ENCODE measurements at places on chromosomes 1 and 21.

DNA sequence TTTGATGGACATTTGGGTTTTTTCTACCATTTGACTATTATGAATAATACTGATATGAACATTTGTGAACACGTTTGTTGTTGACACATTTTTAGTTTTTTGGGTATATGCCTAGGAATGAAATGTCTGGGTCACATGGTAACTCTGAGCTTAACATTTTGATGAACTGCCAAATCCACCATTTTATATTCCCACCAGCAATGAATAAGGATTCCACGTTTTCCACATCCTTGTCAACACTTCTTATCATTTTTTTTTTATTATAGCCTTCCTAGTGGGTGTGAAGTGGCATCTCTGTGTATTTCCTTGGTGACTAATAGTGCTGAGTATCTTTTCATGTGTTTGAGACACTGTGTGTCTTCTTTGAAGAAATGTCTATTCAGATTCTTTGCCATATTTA is 67.6 kb downstream of the RASAL2 start:
- no peak for DNase-seq

GRCh38 chr1:63555480-63555879 is 32.2 kb downstream of the EFCAB7 start:
- no peak for DNase-seq

- no peak for DNase-seq
These were observed 549.7 kb downstream of the SMYD3 start for GRCh38 chr1:245957427-245957826.

- no peak for DNase-seq
These were observed 216.6 kb downstream of the ST6GALNAC3 start for GRCh38 chr1:76291191-76291590.

DNA sequence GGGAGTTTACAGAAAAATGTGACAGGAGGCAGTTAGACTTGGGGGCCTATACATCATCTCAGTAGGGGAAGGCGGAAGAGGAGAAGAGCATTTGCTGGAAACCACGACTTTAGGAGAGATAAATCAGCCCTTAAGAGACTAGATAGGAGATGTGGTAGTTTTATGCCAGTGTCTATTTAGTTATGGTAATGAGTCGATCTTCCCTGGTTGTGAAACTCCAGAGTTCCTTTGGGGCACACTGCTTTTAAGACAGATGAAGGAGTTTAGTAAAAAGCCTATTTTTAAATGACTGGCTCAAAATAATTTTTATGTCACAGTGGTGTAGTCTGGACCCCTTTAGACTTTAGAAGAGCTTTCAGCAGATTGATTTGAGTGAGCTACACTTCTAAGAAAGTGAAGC is 7.8 kb downstream of the PGM1 start:
- no peak for DNase-seq

DNA sequence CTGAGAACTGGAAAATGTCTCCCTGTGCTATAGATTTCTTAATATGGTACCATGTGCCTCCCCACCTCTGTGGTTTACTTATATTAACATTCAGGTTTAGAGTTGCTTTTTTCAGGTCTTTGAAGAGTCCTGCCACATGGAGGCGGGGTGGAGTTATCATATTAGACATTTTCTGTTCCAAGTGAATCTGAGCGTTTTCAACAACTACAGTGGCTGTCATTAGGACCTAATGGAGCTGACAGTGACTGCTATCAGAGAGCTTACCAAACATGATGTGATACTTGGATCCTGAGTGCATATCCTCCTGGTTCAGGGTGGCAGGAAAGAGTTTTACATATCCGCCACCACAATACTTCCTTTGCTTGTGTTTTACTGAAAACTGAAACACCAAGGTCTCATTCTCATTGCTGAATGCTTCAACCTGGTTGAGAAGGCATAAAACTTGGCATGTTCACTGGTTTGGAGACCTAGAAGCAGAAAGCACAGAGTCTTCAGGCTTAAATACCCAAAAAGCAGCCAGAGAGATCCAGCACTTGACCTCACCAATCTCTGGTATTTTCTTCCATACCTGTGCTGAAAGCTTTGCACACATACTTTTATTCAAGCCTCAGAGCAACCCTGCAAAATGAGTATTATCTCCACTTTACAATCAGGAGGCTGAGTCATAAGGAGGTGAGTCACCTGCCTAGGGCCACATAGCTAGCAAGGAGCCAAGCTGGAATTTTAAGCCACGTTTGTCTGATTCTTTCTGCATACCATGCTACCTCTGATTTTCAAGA is 47.4 kb upstream of the OSBPL9 start:
- DNase-seq, result peak; percentile 1

- DNase-seq, result no peak
These were observed 8.5 kb upstream of the CPT2 start for GRCh38 chr1:53188099-53188498.

- no peak for DNase-seq
These were observed 236.6 kb downstream of the GRIK3 start for GRCh38 chr1:36797761-36798160.

GRCh38 chr1:44733365-44733764 is 2.4 kb upstream of the RNU5D-1 start:
- no peak for DNase-seq

GRCh38 chr1:218156595-218156994 is 128.5 kb upstream of the RRP15 start:
- no peak for DNase-seq

DNA sequence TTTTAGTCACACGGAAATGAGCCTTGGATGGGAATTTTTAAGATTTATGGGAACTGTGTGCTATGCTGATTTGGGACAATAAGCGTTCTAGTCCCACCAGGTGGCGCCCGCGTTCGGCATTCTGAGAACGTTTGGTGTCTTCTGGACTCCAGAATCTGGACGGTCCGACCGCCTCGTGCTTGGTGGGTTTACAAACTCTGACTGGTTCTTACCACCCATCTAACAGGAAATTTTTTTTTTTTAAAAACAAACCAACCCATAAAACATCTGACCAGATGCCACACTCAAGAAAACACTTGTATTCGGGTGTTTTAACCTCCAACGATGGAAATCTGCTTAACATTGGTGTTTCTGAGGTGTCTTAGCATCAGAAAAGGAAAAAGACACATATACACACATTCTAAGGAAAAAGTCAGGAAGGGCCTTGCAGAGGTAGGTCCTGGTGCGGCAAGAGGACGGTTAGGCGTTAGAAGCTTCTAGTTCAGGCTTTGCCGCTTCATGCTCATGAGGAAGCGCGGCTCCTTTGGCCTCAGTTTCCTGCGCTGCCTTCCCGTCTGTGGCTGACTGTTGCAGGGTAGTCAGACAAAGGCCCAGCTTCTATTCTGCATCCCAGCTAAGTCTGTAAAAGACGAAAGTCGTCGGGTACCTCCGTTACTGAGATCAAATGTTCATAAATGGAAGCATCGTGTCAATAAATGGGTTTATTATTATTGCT is 814 bp upstream of the DYRK3 start:
- peak; percentile 28 for DNase-seq

GRCh38 chr1:154353460-154353904 is 28.2 kb downstream of the ATP8B2 start:
- no peak for DNase-seq

DNA sequence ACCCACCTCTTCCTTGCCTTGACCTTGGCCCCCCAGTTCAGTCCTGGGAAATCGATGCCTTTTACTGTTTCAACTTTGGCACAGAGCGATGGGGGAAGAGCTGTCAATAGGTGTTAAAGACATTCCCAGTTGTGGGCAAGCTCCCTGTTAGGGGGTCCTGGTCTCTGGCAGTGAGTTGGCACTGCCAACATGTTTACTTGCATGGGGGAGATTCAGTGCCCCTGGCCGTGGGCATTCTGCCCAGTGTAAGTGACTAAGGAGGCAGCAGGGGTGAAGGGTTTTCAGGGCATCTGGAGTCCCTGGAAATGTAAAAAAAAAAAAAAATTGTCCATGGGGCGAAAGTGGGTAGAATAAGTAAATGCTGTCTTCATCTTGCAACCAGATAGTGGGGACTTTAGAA is 407.0 kb downstream of the PTPRU start:
- no peak for DNase-seq

DNA sequence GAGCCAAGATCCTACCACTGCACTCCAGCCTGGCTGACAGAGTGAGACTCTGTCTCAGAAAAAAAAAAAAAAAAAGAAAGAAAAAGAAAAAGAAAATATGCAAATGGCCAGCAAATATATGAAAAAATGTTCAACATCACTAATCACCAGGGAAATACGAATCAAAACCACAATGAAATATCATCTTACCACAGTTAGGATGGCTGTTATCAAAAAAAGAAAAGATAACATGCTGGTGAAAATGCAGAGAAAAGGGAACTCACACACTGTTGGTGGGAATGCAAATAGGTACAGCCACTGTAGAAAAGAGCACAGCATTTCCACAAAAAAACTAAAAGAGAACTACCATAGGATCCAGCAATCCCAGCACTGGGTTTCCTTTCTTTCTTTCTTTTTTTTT is 477.5 kb downstream of the SMYD3 start:
- no peak for DNase-seq

- DNase-seq, result no peak
These were observed 88.6 kb upstream of the PKN2 start for GRCh38 chr1:88595355-88596002.

- DNase-seq, result no peak
These were observed 98.9 kb downstream of the DMRTB1 start for GRCh38 chr1:53557830-53558738.

GRCh38 chr1:14495381-14495780 is 103.1 kb upstream of the KAZN start:
- DNase-seq, result no peak

DNA sequence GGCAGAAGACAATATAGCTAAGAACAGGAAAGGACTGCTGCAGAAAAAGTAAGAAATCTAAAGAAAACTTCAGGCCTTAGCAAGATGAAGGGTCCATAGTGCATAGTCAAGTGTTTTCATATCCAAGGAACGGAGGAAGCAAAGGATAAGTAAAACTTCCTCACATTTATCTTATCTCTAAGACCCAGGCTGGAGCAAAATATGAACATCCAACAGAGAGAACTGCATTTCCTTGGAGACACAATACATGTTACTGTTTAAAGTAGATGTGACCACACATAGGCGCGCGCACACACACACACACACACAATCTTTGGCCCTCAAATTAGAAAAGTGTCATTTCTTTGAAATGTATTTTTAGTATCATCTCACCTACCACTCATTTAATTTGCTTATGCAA is 66.7 kb downstream of the TTLL7 start:
- DNase-seq, result no peak

- DNase-seq, result no peak
These were observed 59.5 kb upstream of the TLR5 start for GRCh38 chr1:223202376-223203033.

GRCh38 chr1:32749332-32749731 is 46.8 kb upstream of the SYNC start:
- DNase-seq, result no peak

DNA sequence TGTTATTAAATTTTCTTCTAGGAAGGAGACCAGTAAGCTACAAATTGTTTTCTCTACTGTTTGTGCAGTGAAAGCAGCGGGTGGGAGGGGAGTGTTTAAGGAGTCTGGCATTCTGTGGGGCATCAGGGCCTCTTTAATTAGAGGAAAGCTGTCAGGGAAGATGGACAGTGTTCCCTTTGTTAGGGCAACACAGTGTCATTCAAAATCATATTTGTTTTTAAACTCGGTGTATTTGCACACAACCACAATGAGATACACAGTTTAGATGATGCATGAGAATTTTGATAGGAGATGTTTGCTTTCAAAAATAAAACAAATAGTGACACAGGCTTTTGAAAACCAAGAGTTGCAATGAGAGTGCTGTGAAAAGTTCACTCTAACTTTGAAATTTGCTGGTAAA is 15.1 kb upstream of the ST6GALNAC3 start:
- DNase-seq, result no peak

- DNase-seq, result no peak
These were observed 1530.1 kb upstream of the TPTE start for GRCh38 chr21:8991088-8991907.

GRCh38 chr1:18726368-18726767 is 95.7 kb downstream of the PAX7 start:
- no peak for DNase-seq

- DNase-seq, result no peak
These were observed 105.7 kb downstream of the SYF2 start for GRCh38 chr1:25126562-25126961.

GRCh38 chr1:183227422-183228346 is 41.6 kb downstream of the LAMC2 start:
- no peak for DNase-seq

- no peak for DNase-seq
These were observed 4.0 kb upstream of the PROX1 start for GRCh38 chr1:213983493-213984386.

GRCh38 chr1:54701996-54702395 is 13.7 kb upstream of the TTC4 start:
- no peak for DNase-seq

GRCh38 chr21:38990424-38990794 is 184.7 kb downstream of the ETS2 start:
- no peak for DNase-seq

- DNase-seq, result no peak
These were observed 508 bp downstream of the RAVER2 start for GRCh38 chr1:64745181-64745985.

- DNase-seq, result no peak
These were observed 6.5 kb downstream of the ANKRD45 start for GRCh38 chr1:173663159-173663558.

DNA sequence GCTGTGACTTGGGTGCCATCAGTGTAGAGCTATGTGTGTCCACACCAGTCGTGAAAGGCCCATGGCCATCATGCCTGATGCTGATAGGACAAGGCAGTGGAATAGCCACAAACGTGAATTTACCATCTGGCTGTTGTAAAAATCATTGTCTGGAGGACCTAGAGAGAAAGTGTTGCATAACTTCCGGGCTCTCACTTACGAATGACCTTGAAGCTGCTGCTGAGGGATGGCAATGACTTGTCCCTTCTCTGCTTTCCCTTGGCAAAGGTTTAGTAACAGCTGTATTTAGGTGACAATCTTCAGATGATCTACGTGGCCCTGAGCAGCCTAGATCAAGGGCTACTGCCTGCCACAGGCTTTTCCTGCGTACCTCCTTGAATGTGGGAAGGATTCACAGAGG is 5.8 kb downstream of the ATP1B1 start:
- no peak for DNase-seq

- no peak for DNase-seq
These were observed 630.0 kb upstream of the ADGRL2 start for GRCh38 chr1:81170721-81171120.
